Muscle of leg (tissue), 16 donors: ENCODE measurements at places on chromosomes 2 and 18.

GRCh38 chr2:234680688-234681619 lies 184.1 kb upstream of the ARL4C start:
- DNase-seq: no peak

GRCh38 chr2:82837588-82838304 lies 1621.3 kb downstream of the SUCLG1 start:
- no peak for DNase-seq

GRCh38 chr18:1916869-1917523 lies 654.3 kb downstream of the METTL4 start:
- no peak for DNase-seq

GRCh38 chr2:134331081-134331480 lies 77.2 kb downstream of the MGAT5 start:
- no peak for DNase-seq

DNA sequence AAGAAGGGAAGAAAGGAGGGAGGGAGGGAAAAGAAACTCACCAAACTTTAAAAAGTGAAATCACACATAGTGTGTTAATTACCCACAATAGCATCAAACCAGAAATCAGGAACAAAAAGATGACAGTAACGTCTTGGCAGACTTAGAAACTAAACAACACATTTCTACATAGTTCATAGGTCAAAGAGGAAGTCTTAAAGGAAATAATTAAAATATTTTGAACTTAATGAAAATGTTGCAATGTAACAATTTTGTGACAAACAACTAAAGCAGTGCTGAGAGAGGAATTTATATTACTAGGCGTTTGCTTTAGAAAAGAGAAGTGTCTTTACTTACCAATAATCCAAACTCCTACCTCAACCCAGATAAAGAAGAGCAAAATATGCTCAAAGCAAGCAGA lies 505.0 kb upstream of the ID2 start:
- no peak for DNase-seq

DNA sequence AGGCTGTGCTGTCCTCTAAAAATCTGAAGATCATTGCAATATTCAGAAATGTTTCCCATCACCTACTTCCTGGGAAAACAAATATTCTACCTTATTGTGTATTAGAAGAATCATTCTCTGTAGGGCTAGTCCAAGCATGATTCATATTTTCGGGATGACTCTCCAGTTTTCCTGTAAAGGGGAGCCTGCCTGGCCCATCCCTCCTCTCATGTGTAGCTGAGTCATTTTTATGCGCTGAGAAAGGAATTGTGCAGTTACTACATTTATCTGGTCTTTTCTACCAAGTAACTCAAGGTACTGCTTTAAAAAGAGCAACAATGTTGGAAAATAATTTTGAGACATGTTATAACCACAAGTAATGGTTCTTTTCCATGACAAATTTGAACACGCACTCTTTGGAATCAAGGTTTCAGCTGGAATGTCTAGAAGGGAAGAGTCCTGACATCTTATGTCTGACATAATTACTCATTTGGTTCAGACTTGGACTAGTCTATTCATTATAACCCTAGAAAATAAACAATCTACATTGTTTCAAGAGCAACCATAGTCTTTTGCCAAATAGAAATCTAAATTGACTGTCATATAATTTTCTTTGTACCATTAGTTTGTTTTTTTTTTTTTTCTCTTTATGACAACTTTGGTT lies 6.6 kb downstream of the DSG3 start:
- no peak for DNase-seq
